ENCODE measurements at places on chromosomes 6 and 20. TPM values are rescaled to one million over a fixed set of nuclear protein-coding genes. Genes with fewer than 3 reads are reported as not detected.

SPATS1 gene
- total RNA-seq: not detected

ARFGEF3 gene
- 2.2 TPM for total RNA-seq

SNAI1 gene
- 19.9 TPM for total RNA-seq

DNA sequence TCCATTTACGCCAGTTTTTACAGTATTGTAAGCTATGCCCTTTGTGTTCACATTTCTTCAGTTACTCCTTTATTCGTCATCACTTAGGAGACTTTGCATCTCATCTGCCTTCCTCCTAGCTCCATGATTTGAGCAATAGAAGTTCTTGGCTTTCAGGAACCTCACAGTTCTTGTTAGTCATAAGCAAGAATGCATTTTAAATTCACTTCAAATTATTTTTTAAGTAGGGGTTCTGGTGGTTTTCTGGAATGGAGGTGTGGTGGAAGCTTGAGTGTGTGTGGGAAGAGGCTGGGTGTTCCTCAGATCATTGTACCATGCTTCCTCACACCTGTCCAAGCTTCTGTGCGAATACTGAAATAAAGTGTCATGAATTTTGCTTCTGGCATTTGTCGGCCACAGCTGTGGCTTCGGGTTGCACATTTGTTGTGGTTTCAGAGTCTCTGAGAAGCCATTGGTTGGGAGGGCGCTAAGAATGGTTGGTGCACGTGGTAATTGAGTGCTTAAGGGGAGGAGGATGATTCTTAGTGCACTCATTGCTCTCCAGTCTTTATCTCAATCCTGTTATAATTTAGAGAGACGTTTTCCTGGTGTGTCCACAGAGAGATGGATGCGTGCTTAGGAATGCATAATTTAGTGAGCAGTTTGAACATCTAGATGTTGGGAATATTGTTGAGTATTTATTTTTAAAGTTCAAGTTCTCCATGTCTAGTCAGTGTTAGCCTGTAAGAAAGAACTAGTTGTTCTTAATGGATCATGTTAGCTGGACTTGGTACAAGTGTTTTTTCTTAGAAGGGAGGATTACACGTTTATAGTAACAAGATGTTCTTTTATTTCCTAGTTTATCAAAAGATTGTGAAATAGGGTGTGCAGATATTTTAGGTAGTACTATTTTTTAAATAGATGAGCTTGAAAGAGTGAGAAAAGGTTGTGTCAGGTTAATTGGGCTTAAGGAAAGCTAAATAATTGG, 31.9 kb downstream of the FOXO3 start:
- no peak for DNase-seq

DNA sequence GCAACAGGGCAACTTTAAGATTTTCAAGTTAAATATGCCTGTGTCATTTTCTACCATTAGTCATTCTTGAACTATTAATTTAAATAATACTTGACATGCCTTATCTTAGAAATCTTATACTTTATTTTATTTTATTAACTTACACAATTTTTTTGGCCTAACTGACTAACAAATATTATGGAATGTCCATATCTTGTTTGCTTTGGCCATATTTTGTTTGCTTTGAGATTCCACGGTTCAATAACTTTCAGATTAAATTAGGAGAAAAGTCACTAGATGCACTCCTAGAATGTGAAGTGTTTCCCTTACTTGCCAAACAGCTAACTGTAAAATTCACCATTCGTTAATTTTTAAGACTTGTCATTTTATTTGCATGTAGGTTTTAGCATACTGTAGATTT, 684.0 kb upstream of the MANEA start:
- DNase-seq: no peak

DNA sequence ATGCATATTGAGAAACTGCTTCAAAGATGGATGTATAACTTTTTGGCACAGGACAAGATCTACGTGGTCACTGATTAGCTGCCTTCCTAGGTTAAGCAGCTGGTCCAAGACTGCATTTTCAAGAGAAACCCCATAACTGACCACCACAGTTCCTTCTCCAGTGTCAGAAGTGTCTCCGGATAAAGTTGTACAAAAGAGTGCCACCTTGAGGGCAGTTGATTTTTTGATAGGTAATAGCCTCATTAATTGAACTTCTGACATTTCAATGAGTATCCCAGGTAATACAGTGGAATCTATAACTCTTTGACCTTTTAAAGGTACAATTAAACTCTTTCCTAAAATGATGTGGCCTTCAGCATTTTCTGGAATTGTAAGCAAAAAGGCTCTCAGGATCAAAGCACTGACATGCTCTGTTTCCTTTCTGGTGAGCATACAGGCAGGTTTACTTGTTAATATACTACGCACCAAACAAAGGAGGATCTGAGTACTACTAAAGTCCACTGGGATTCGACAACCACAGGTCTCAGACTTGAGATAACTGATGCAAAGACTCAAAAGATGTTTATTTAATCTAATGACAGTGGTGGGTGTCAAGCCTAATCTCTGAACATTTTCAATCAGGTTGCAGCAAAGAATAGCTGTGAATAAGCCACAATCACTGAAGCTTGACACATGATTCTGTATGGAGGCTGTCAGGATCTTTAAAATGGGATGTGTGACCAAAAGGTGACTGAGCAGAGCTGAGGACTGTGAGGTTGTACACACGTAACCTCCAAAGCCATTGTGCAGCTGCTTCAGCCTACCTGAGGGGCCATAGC, 21.2 kb downstream of the MKKS start:
- no peak for DNase-seq
